ENCODE measurements at places on chromosomes 4 and X.

DNA sequence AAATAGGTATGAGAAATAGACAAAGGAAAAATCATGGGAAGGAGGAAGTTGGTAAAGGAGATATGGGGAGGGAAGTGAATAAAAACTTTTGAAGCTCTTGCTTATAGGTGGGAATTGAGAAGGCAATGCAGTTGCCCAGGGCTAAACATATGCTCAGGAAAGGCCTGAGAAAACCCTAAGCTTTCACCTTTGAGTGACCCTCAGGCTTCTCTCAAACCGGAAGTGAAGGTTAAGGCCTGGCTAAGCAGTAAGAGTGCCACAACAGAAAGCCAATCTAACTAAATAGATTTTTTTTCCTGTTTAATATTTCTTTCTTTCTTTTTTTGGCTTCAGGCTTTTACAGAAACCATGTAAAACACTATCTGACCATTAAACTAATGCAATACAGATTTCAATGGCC is 69.5 kb upstream of the GABRA3 start:
- DNase-seq: no peak

GRCh38 chr4:26009502-26009901 is 95.5 kb downstream of the SMIM20 start:
- no peak for DNase-seq

GRCh38 chr4:145277011-145277410 is 96.6 kb upstream of the OTUD4 start:
- DNase-seq: no peak

- no peak for DNase-seq
Observed at GRCh38 chr4:183434264-183434663, 10.2 kb upstream of the CDKN2AIP start.

GRCh38 chrX:85051627-85052026 is 48.0 kb downstream of the APOOL start:
- DNase-seq: no peak

DNA sequence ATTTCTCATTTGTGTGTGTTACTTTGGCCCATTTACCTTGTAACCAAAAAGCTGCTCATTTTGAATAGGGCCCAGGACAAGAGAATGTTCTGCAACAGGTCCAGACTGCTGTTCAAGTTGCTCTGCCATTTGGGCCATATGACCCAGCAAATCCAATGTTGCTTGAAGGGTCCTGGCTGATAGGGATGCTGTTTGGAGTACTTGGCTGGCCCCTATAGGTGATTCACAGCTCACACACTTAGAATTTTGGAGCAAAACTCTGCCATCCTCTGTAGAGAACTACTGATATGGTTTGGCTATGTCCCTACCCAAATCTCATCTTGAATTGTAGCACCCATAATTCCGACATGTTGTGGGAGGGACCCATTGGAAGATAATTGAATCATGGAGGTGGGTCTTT is 131.5 kb downstream of the AASDH start:
- DNase-seq: no peak

Measured in stimulated activated CD8-positive, alpha-beta memory T cell treated with anti-CD3 and anti-CD28 coated beads, Interleukin-4, amount 100 ng/mL, for 24 hours (primary cell).